ENCODE measurements at places on chromosomes 4 and X. TPM values are rescaled to one million over a fixed set of nuclear protein-coding genes. Genes with fewer than 3 reads are reported as not detected.

The CYTL1 gene
- polyA plus RNA-seq: 0.50 TPM

The PABPC1L2A gene
- polyA plus RNA-seq: not detected

The SPANXN4 gene
- polyA plus RNA-seq: not detected

The MAGEA1 gene
- polyA plus RNA-seq: not detected

The ODAPH gene
- not detected for polyA plus RNA-seq

The MID2 gene
- 0.79 TPM for polyA plus RNA-seq

The PQBP1 gene
- 78.6 TPM for polyA plus RNA-seq

The TRIML2 gene
- not detected for polyA plus RNA-seq
